ENCODE measurements at places on chromosomes 4 and X. TPM values are rescaled to one million over a fixed set of nuclear protein-coding genes. Genes with fewer than 3 reads are reported as not detected.

DNA sequence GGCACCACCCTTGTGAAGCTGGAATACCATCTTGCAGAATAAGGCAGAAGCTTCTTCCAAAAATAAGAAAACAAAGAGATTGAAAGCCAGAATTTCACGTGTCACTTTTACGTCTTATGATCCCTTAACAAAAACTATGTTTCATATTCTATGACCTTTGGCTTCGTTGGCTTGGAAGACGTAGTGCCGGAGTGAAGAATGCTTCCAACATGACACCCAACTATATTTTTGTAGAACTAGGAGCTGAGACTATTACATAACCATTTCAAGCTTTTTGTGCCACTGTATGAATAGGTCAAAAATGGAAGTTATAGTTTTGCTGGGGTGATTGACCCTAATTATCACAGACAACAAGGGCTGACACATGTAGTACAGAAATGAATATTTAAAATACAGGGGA is 996.2 kb downstream of the ADGRL3 start:
- no peak overlapping the region for H3K4me3 ChIP-seq
- no peak overlapping the region for H3K27ac ChIP-seq
- no peaks in the 10 kb centered on the region for H3K36me3 ChIP-seq
- H3K27me3 ChIP-seq = no peaks in the 10 kb centered on the region

Gene TLR2
- total RNA-seq = 2.1 TPM

GRCh38 chr4:112994732-112995464 is 54.6 kb upstream of the ANK2 start:
- no peaks in the 10 kb centered on the region for H3K36me3 ChIP-seq
- H3K4me1 ChIP-seq = no peaks in the 10 kb centered on the region
- H3K4me3 ChIP-seq = no peak overlapping the region
- no peaks in the 10 kb centered on the region for H3K27me3 ChIP-seq
- no peak overlapping the region for H3K27ac ChIP-seq
- DNase-seq = no peak

Gene GC
- 0.21 TPM for total RNA-seq

- H3K27ac ChIP-seq = no peak overlapping the region
- 0 out of 2 replicates have a peak, but pooled peaks cover 8% of the 10 kb centered on the region for H3K4me1 ChIP-seq
- DNase-seq = no peak
- H3K4me3 ChIP-seq = no peak overlapping the region
- H3K36me3 ChIP-seq = no peaks in the 10 kb centered on the region
These were observed 175.6 kb upstream of the RBPJ start for GRCh38 chr4:26145212-26145611.

- no peaks in the 10 kb centered on the region for H3K27me3 ChIP-seq
- H3K4me3 ChIP-seq = no peak overlapping the region
- H3K36me3 ChIP-seq = no peaks in the 10 kb centered on the region
- no peak for DNase-seq
- H3K4me1 ChIP-seq = no peaks in the 10 kb centered on the region
- H3K27ac ChIP-seq = no peak overlapping the region
These were observed 61.8 kb downstream of the ATXN3L start for GRCh38 chrX:13258052-13258444.

GRCh38 chr4:165328101-165328425 is 594 bp downstream of the MSMO1 start:
- peaks cover 23% of the 10 kb centered on the region for H3K36me3 ChIP-seq
- no peaks in the 10 kb centered on the region for H3K27me3 ChIP-seq
- H3K27ac ChIP-seq = 0 out of 2 replicates have a peak overlapping the region, but pooled peaks have one; percentile 35
- peak overlapping the region; percentile 99 for H3K4me3 ChIP-seq
- no peak for DNase-seq
- H3K4me1 ChIP-seq = peaks cover 42% of the 10 kb centered on the region

GRCh38 chrX:97747346-97747745 is 863.6 kb downstream of the RPA4 start:
- no peaks in the 10 kb centered on the region for H3K4me1 ChIP-seq
- no peak overlapping the region for H3K4me3 ChIP-seq
- DNase-seq = no peak

DNA sequence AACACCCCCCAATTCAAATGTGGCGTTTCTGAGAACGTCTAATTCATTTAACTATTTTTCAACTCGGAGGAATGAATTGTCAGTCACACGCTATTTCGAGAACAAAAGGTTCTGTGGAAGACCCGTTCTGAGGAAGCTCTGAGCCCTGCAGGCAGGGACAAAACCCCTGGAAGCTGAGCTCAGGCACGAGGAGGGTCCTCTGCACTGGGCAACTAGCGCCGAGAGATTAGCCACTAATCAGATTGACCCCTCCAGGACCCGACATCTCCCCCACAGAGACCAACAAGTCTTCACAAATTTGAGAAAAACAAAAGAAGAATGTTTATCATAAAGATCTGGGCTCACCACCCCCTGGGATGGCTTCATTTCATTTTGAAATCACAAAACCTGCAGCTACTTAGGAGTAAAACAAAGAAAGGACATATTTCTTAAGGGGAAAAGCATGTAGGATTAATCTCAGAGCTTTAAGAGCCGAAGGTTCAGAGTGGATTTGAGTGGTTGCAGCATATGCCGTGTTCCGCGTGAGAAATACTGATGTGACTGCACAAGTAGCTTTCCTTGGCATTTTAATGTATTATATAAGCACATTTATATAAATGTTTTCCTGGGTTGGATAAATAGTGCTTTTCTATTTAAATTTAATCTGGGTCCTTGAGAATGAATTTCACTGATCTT is 41.8 kb downstream of the ADRA2C start:
- peak; percentile 38 for DNase-seq
- no peak overlapping the region for H3K4me3 ChIP-seq
- peaks cover 13% of the 10 kb centered on the region for H3K4me1 ChIP-seq

Data from GM23338 (cell line).